CD4-positive, alpha-beta T cell treated with Interleukin-6 for 4 hours (primary cell): ENCODE measurements at places on chromosomes 6 and 20.

- DNase-seq = no peak
Measured at GRCh38 chr6:159359581-159360297, 190.5 kb downstream of the FNDC1 start.

DNA sequence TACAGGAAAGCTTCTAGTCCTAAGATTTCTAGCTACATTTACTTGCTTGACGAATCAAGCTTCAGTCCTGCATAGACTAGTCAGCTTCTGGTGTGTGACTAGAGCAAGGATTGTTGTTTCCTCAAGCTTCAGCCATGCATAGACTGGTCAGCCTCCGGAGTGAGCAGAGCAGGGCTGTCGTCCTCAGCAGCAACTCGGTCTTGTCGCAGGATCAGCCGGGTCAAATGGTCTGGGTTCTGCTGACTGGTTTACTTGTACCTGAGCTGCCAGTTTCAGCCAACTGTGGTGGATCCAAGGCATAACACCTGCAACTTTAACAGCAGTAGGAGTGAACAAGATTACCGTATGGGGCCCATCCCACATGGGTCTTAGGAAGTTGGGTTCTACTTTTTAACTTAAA, 10.8 kb upstream of the GMPR start:
- DNase-seq = no peak

DNA sequence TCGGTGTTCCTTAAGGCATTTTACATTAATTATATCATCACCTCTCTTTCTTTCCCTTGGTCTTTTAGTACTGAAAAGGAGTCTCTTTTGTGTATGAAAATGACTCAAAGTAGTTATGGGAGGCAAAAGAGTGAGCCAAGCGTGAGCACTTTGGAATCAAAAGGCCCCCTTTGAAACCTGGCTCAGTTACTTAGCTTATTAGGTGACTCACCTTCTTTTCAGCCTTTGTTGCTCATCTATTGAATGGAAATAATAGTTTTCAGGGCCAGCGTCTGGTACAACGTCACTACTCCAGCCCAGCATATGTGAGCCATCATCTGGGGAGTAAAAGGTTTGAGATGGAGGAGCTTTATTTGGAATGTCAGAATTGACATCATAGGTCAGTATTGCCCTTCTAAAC, 147.4 kb upstream of the SCGN start:
- DNase-seq = no peak

DNA sequence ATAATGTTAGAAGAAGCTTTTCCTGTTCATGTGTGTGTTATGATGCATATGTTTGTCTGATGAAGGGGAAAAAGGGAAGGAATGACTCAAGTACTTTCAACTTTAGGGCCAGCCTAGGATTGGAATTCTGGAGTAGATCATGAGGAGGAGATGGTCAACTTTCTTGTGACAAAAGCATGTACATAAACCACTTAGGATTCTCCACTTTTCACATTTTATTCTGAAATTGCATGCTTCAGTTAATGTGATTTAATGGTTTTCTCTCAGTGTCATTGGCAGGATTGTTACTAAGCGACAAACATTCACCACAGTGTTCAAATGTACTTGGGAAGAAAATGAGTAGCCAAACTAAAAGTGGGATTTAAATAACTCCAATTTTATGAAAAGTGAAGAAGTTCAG, 80.1 kb downstream of the UTRN start:
- no peak for DNase-seq

DNA sequence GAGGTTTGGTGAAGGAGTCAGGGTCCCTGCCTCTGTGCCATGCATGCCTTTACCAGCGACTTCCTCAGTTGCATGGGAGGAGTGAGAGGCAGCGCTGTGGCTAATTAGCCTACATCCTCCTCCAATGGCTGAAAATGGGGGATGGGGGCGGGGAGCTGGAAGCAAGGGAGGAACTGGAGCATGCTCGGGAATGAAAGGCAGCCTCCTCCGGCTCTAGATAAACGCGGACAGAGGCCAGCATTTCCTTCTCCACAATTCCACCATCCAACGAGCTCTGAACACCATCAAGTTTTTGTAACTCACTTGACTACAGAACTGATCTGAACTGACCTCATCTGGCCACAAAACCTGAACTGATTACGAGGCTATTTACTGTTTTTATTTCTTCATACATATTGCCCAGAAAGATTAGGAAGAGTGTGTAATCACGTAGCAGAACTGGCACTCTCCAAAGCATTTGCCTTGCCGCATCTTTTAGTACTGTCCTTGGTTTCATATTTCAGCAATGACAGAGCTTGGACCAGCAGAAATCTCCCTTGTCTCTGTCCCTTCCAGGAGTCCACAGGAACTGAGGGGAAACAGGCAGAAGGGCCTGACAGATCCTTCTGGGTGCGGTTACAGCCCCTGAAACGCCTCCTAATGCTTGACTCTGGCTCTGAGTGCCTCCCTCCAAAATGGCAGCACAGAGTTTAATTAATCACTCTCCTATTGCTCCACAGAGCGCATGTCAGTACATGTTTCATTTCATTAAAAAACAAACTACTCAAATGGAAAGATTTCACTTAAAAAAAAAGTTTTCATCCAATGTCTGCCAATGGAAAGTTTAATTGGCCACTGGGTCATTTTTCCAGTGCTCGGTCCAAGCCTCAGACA, 58.2 kb upstream of the TRAF3IP2 start:
- no peak for DNase-seq

DNA sequence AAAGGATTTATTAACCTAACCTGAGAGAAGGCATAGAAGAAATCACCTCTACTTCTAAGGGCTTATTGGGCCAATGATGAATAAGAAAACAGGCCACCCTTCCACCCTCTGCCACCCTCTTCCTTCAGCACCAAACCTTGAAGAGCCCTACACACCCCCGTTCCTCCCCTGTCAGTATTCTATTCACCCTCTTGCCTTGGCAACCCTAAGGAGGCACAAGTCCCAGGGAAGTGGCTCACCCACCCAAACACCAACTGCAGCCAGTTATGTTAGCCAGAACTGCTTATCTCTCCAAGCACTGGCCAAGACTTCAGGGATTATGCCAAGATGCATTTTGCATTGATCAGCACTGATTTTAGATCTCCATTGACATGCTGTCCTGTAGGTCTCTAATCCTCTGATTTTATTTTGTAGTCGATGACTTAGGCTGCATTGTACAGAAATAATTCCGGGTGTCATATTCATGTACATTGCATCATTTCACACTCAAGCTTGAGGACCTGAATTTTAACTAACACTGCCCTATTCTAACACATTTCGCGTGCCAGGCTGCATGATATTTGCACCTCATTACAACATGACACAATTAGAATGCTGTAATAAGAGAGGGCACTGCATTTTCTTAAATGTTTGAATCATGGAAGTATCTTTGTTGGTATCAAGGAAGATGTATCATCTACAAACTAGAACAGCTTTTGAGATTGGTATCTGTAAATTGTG, 15.7 kb downstream of the CNKSR3 start:
- no peak for DNase-seq

- DNase-seq = no peak
Measured at GRCh38 chr6:4281341-4282293, 146.2 kb upstream of the ECI2 start.

- DNase-seq = no peak
Measured at GRCh38 chr6:133774356-133774755, 114.6 kb upstream of the TCF21 start.

DNA sequence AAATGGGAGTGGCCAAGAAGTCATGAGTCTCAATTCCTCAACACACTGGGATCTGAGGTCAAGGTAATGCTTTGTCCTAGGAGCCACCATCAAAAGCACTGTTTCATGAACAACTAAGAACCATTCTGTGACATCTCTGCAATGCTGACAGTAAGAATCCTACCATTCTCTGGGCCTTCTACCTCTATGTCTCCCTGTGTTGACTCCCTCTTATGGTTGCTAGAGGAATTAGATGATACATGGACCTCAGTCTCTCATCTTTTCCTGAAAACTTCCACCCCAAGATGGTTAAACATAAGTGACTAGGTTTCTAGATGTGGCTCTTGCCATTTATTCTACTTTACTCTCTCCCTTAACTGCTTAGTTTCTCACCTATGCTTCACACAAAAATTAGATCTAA, 9.1 kb downstream of the MTRF1L start:
- DNase-seq = no peak

- DNase-seq = no peak
Measured at GRCh38 chr20:44886828-44887227, 1.3 kb downstream of the YWHAB start.

GRCh38 chr6:139378882-139379341, 4.5 kb upstream of the CITED2 start:
- no peak for DNase-seq

DNA sequence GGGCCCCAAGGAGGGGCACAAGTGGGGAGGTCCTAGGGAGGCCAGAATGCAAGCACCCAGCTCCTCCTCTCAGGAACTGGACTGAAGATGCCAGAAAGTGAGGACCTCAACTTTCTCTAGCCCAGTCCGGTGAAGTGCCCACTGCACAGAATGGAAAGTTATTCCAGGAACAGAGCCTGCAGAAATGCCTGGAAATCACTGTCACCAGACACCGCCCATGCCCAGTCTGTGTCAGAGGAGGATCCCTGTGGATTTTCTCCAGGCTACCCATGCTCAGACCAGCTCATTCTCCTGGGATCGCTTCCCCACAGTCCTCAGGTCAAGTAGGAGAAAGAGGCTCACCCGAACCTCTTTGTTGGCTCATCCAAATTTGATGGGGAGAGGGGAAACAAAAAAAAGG, 6.5 kb downstream of the PRPH2 start:
- no peak for DNase-seq

DNA sequence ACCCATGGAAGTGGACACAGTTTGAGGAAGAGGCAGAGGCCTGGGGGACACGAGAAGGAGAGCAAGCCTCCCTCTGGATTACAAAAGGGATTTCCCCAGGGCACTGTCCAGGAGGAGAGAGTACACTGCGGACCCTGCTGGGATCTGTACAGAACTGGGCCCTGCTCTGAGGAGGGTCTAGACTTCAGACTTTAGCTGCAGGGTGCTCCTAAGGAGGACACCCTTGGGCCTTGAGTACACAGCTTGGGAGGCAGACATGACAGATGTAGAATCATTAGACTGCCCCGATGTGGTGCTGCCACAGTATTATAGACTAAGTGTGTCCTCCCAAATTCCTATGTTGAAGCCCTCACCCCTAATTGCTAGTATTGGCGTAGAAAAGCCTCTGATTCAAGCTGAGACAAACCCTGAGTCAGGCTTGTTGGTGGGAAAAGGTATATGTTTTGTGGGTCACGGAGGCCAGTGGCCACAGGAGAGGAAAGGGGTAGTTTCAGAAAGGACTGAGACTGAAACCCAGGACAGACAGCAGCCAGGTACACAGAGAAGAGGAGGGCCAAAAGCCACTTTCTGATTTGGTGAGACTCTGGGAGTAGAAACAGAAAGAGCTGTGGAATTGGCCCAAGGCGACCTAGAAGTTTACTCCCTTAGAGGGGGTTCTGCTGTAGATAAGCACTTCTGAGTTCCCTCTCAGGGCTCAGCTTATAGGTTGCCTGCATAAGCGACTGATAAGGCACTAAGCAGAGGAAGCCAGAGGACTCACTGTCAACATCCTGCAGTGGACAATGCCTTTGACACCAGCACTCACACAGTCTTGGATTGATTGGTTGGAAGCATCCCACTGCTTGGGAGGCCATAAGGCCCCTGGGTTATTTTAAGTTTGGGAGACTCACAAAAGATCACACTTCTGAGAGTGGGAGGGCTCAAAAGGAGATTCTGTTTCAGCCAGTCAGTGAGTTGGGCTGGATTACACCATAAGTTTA, 16.5 kb upstream of the SH3BGRL2 start:
- no peak for DNase-seq

DNA sequence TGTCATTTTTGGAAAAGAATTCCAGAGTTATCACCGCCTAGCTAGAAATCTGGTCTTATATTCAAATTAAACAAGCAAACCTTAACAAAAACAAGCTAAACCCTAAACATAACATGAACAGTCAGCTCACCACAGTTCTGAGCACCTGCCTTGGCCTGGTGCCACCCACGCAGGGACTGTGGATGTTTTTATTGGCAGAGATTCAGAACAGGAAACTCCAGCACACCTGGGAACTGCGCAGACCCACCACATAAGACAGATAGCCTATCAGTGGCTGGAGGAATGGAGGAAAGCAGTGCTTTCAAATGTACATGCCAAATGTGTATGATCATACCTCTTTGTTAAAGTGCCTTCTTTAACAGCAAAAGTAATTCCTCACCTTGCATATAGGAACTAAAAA, 8.9 kb downstream of the SLC16A10 start:
- peak; percentile 78 for DNase-seq

- DNase-seq = no peak
Measured at GRCh38 chr6:20326422-20326728, 75.3 kb upstream of the E2F3 start.

GRCh38 chr6:109024784-109025183, 69.9 kb downstream of the SESN1 start:
- no peak for DNase-seq

- DNase-seq = no peak
Measured at GRCh38 chr6:114100215-114100994, 129.5 kb upstream of the HDAC2 start.

GRCh38 chr6:79246891-79247290, 12.4 kb upstream of the HMGN3 start:
- no peak for DNase-seq

DNA sequence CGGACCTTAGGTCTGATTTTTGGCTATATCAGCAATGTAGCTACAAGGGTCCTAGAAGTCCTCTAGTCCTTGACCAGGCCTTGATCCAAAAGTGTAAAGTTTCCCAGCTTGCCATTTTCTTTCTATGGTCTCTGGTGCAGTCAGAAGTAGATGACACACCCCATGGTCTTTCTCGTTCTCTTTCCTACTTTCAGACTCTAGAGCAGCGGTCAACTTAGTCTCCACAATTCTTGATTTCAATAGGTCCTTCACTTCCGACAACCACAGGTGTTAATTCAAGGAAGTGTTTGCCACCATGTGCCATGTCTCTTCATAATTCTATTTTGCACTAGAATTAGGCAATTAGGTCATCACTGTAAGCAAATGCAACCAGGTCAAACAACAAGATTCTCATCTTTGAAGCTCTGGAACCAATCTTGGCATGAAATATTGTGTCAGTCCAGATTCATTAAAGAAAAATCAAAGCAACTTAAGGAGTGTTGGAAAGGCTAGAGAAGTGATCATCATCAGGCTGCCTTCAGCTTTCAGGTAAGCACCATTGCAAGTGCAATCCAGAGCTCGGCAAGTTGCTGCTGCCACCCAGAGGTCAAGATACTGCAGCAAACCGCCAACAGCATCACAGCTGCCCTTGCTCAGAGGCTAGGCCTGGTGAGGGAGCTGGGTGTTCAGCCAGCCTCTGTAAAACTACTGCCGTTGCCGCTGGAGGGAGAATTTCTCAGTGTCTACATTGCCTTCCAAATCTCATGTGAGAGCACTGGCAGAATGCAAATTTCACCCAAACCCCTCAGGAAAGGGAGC, 5.6 kb upstream of the SYNE1 start:
- peak; percentile 15 for DNase-seq

- no peak for DNase-seq
Measured at GRCh38 chr20:25257756-25258475, 10.0 kb downstream of the PYGB start.

GRCh38 chr6:98828211-98828788, 6.1 kb upstream of the POU3F2 start:
- no peak for DNase-seq

DNA sequence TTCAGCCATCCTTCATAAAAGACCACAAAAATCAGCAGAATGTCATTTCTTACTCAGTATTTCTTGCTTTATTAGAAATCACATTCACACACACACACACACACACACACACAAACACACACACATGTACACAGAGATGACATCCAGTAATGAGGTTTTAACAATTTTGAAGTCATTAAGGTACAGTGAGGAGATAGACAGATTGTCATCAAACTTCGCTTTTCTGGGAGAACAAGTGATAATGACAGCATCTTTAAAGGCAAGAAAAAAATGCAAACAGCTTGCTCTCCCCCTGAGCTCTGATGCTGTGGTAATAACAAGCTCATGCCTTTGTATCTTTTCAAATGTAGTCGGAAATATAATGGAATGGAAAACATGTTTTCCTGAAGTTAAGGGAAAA, 184.4 kb upstream of the RNF217 start:
- DNase-seq = no peak
